ENCODE measurements at places on chromosomes 2 and 18. TPM values are rescaled to one million over a fixed set of nuclear protein-coding genes. Genes with fewer than 3 reads are reported as not detected.

DNA sequence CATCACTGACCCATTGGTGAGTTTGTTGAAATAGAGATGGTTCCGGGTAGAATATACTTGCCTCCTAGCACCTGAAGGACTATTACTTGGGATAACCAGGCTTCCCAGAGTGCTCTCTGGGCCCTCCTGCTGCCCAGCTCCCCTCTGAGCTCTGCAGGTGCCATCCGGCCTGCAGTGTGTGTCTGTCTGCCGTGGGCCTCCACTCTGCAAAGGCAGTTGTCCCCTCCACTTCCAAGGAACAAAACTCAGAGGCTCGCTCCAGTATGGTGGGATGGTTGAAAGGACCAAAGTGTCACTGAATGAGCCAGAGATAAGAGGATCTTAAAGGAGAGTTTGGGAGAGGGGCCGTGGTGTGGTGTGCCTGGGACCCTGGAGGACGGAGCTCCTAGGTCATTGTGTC lies 57.3 kb downstream of the SH3BP4 start:
- no peak overlapping the region for H3K27ac ChIP-seq
- no peaks in the 10 kb centered on the region for H3K27me3 ChIP-seq
- H3K4me3 ChIP-seq, result no peak overlapping the region
- no peak for DNase-seq
- H3K4me1 ChIP-seq, result peaks cover 16% of the 10 kb centered on the region

DNA sequence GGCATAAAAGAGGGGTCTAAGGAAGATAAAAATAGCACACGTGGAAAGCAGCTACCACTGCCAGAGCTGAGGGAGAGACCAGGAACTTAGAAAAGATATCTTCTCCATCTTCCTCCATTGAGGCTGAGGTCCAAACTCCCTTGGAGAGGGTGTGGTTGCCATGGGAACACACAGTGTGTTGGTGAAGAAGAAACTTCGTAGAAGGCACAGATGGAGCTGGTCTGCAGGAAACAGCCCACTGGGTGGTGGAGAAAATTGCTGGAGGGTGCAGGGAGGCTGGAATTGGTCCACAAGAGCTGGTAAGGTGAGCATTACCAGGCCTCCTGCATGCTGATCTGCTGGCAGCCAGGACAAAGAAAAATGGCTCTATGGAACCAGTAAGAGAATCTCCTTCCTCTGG lies 191.0 kb downstream of the HRH4 start:
- no peaks in the 10 kb centered on the region for H3K4me1 ChIP-seq
- no peak overlapping the region for H3K4me3 ChIP-seq
- H3K27ac ChIP-seq, result no peak overlapping the region
- no peak for DNase-seq

GRCh38 chr2:155372969-155373368 lies 674.5 kb downstream of the KCNJ3 start:
- no peak overlapping the region for H3K4me3 ChIP-seq
- no peaks in the 10 kb centered on the region for H3K36me3 ChIP-seq
- H3K27me3 ChIP-seq, result no peaks in the 10 kb centered on the region
- no peaks in the 10 kb centered on the region for H3K4me1 ChIP-seq

DNA sequence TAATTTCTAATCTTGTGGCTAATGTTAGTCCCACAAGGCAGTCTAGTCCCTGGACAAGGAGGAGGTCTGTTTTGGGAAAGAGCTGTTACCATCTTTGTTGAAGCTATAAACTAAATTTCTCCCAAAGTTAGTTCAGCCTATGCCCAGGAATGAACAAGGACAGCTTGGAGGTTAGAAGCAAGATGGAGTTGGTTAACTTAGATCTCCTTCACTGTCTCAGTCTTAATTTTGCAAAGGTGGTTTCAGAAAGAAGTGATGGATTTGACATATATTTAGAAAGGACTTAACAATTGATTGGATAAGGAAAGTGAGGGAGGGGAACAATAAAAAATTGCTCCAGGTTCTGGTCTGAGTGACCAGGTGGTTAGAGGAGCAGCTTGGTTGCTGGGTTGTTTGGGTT lies 14.6 kb upstream of the SCYGR1 start:
- H3K4me3 ChIP-seq, result no peak overlapping the region
- no peak overlapping the region for H3K27ac ChIP-seq
- no peak for DNase-seq
- peaks cover 11% of the 10 kb centered on the region for H3K4me1 ChIP-seq

GRCh38 chr2:222919841-222920526 lies 59.1 kb downstream of the ACSL3 start:
- DNase-seq, result no peak
- no peaks in the 10 kb centered on the region for H3K27me3 ChIP-seq
- peaks cover 63% of the 10 kb centered on the region for H3K36me3 ChIP-seq
- H3K4me3 ChIP-seq, result no peak overlapping the region

Gene POTEC
- total RNA-seq, result not detected

Gene TUBA4B
- total RNA-seq, result not detected

Gene ANKRD62
- 0.12 TPM for total RNA-seq
